Left ventricle myocardium inferior (tissue), 1 donor: ENCODE measurements at places on chromosomes 3 and 15. TPM values are rescaled to one million over a fixed set of nuclear protein-coding genes. Genes with fewer than 3 reads are reported as not detected.

GRCh38 chr3:20254268-20255117 lies 68.5 kb upstream of the SGO1 start:
- H3K4me1 ChIP-seq, result peaks cover 6% of the 10 kb centered on the region
- no peaks in the 10 kb centered on the region for H3K27me3 ChIP-seq
- no peak overlapping the region for H3K4me3 ChIP-seq
- no peak for DNase-seq
- no peaks in the 10 kb centered on the region for H3K36me3 ChIP-seq

DNA sequence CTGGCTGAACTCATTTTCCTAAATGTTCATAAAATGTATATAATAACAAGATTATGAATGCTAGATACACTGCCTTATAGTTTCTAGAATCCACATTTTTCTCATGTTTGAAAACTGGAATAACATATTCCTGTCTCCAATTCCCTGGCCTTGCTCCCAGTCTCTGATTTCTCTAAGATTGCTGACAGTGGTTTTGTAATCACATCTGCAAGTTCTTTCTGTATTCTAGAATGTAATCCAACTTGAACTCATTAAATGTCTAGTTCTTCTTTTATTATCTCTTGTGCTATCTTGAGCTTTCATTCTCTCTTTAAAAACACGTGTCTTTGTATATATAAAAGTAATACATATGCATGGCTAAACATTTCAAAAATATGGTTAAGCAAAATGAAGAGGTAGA lies 215.2 kb upstream of the ADAMTS9 start:
- no peaks in the 10 kb centered on the region for H3K27me3 ChIP-seq
- no peak for DNase-seq
- no peak overlapping the region for H3K4me3 ChIP-seq
- H3K36me3 ChIP-seq, result no peaks in the 10 kb centered on the region
- H3K4me1 ChIP-seq, result peaks cover 80% of the 10 kb centered on the region

- no peak overlapping the region for H3K27ac ChIP-seq
- H3K27me3 ChIP-seq, result no peaks in the 10 kb centered on the region
- peaks cover 9% of the 10 kb centered on the region for H3K4me1 ChIP-seq
- H3K36me3 ChIP-seq, result no peaks in the 10 kb centered on the region
- DNase-seq, result no peak
Measured at GRCh38 chr3:102354818-102355515, 79.8 kb upstream of the ZPLD1 start.

DNA sequence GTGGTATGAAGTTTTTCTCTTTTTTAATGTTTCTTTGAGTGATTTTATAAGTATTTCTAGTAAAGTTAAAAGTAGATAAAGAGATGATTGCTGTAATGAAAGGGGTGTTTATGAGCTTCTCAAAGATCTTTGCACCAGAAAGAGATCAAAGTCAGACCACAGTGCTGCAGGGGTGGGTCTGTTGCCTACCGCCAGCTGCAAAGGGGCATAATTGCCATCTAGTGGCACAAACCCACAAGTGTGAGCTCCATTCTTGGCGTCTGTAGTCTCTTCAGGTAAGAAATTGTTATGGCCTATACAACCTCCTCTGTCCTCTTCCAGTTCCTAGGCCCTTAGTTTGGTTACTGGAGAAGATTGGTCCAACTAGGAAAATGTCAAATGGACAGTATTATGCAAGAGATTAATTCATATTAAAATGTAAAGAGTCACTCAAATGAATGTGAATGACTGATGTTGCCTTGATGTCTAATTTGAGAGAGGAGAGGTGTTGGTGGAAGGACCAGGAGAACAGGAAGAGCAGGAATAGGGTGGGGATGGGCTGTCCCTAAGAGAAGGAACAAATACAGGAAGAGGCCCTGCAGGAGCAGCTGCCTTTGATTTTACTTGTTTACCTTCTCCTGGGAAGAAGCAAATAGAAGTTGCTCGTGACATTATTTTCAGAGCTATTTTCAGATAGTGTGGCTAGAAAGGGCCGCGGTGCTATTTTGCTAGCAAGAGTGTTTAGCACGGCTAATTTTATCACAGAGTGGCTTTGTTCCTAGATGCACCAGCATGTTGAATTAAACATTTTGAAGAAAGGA lies 53.0 kb upstream of the GSK3B start:
- H3K27me3 ChIP-seq, result no peaks in the 10 kb centered on the region
- peaks cover 18% of the 10 kb centered on the region for H3K4me1 ChIP-seq
- DNase-seq, result no peak
- no peaks in the 10 kb centered on the region for H3K36me3 ChIP-seq
- peak overlapping the region; percentile 73 for H3K27ac ChIP-seq

DNA sequence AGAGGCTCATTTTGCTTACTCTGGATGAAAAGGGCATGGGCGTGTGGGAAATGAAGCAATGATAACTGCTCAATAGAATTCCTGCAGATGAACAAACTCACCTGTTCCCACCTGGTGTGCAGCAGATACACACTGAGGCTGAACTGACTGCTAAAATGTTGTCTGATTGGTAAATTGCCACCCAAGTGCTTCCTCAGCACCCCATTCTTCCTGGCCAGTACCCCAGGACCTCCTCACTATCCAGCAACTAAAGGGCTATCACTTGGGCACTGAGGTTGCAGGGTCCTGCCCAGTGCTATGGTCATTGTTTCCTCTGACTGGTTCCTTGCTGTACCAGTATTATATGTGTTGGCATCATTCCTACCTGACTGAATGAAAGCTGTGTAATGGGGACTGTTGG lies 38.0 kb upstream of the DGKG start:
- no peak overlapping the region for H3K27ac ChIP-seq
- no peak overlapping the region for H3K4me3 ChIP-seq
- no peaks in the 10 kb centered on the region for H3K36me3 ChIP-seq
- peaks cover 2% of the 10 kb centered on the region for H3K4me1 ChIP-seq
- DNase-seq, result no peak
- no peaks in the 10 kb centered on the region for H3K27me3 ChIP-seq

DNA sequence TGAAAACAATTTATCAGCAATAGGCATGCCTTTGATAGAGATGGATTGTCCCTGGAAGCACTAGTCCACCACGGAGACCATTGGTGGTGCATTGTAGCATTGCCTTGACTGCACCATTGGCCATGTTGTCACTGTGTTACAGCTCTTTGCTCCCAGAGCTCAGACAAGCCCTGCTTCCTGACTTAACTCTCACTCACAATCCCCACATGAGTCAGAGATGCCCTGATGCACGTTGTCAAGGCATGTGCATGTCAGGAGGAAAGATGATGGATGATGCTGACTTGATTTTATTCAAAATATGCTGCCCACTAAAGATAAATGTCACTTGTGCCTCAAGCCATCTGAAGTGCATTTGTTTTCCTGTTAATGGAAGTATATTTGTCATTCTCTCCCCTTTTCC lies 266.1 kb downstream of the ARRDC4 start:
- H3K36me3 ChIP-seq, result no peaks in the 10 kb centered on the region
- H3K27me3 ChIP-seq, result peaks cover 15% of the 10 kb centered on the region
- no peak overlapping the region for H3K4me3 ChIP-seq
- no peak for DNase-seq
- H3K4me1 ChIP-seq, result no peaks in the 10 kb centered on the region
- no peak overlapping the region for H3K27ac ChIP-seq

DNA sequence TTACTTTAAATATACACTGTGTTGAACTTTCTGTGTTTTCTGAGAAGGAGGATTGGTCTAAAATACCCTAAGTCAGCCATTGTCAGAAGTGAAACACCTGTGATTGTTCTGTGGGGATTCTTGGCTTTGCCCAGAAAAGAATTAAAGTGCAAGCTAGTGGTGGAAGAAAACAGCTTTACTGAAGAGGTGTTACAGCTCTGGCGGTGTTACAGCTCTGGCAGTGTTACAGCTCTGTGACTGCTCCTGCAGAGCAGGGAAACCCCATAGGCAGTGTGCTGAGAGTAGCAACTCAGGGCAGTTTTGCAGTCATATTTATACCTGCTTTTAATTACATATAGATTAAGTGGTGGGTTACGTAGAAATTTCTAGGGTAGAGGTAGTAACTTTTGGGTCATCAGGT lies 66.6 kb downstream of the C3orf20 start:
- no peak for DNase-seq
- peaks cover 7% of the 10 kb centered on the region for H3K4me1 ChIP-seq
- H3K27me3 ChIP-seq, result no peaks in the 10 kb centered on the region
- H3K27ac ChIP-seq, result peak overlapping the region; percentile 42

GRCh38 chr3:99659032-99659431 lies 20.6 kb downstream of the COL8A1 start:
- H3K4me3 ChIP-seq, result no peak overlapping the region
- DNase-seq, result no peak
- no peaks in the 10 kb centered on the region for H3K27me3 ChIP-seq

DNA sequence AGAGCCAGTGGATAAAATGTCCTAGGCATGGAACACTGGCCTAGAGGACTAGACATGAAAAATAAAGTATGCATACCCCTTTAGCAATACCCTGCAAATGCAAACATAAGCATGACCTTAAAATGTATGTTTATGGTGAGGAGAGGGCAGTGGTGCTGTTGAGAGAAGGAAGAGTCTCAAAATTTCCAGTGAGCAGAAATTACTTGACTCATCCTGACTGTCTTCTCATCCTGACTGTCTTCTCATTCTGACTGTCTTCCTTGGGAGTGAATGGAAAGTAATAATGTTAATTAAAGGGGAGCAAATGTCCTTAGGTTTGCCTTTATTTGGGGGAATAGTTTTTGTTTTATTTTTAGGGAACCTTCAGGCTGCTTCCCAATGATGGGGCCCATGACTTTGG lies 121.5 kb upstream of the GALNT15 start:
- H3K36me3 ChIP-seq, result no peaks in the 10 kb centered on the region
- peaks cover 40% of the 10 kb centered on the region for H3K4me1 ChIP-seq
- no peak for DNase-seq
- no peak overlapping the region for H3K4me3 ChIP-seq

DNA sequence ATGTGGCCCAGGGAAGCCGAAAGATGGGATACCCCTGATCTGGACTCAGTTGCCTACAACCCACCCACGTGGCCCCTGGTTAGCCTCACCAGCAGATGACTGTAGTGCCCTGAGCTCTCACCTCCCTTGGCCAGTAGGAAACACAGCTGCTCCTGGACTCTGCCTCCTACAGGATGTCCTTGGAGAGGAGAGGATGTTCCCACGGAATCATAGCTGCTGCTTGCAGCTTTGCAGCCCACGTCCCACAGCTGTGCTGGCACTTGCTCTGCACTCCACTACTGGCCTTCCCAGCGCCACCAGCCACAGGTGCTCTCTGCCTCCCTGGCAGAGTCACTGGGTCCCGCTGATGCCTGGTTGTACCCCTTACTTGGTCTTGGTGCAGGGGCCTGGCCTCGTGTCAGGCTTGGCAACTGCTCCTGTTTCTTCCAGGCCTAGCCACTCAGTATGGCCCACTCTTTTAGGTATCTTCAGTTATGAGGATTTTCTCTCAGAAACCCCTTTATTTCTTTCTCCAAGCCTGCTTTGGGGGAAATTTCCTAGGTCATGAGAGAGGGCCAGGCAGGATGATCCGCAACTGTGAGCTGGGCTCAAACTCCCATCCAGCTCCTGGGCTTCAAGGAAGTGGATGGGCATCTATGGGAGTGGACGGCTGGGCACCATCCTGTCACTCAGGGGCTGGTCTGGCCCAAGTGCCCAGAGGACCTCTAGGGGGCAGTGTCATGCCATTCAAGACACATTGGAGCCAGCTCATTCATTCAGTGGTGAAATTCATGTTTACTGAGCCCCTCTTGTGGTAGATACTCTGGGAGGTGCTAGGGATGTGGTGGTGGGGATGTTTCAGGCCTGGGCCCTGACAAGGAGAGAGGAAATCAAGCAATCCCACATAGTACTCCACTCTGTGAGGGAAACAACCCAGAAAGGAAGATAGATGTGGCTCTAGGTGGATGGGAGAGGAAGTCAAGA lies 16.2 kb upstream of the VILL start:
- peaks cover 14% of the 10 kb centered on the region for H3K4me1 ChIP-seq
- H3K36me3 ChIP-seq, result peaks cover 51% of the 10 kb centered on the region
- H3K27ac ChIP-seq, result peak overlapping the region; percentile 13
- H3K27me3 ChIP-seq, result no peaks in the 10 kb centered on the region
- H3K4me3 ChIP-seq, result no peak overlapping the region

DNA sequence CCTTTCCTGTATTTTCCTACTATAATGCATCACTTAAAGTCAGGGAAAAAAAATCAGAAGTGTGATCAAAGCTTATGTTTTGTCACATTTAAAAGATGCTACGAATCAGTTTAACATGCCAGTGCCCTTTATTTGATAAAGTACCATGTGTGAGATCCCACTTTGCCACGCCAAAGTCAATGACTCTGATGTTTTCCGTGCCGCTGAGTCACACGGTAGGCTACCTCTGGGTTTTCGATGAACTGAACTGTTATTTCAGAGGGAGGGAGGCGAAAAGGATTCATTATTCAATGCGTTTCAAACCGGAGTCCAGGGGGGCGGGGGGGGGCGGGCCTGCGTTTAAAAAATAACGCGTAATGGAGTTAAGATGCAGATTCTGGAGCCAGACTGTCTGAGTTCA lies 203.0 kb downstream of the ABHD5 start:
- H3K36me3 ChIP-seq, result no peaks in the 10 kb centered on the region
- DNase-seq, result no peak

GRCh38 chr3:196712514-196713413 lies 587 bp downstream of the PIGX start:
- DNase-seq, result peak; percentile 74
- H3K4me3 ChIP-seq, result peak overlapping the region; percentile 90
- H3K4me1 ChIP-seq, result peaks cover 28% of the 10 kb centered on the region
- peak overlapping the region; percentile 95 for H3K27ac ChIP-seq
- H3K36me3 ChIP-seq, result no peaks in the 10 kb centered on the region

DNA sequence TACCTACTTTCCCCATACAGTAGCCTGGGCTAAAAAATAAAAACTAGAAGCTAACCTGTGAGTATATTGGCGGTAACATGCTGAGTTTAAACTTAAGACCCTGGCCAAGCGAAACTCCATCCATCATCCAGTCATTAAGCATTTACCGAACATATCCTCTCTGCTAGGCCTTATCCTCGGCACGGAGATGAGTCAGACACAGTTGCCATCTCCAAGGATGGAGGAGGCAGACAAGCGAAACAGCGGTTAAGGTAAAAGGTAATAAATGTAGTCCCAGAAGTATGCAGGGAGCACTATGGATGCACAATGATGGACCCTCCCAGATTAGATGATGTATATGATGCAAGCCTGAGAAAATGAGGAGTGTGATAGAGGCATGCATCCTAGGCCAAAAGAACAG lies 143.6 kb downstream of the RYR3 start:
- no peaks in the 10 kb centered on the region for H3K36me3 ChIP-seq
- no peak overlapping the region for H3K4me3 ChIP-seq
- no peaks in the 10 kb centered on the region for H3K4me1 ChIP-seq
- DNase-seq, result no peak
- H3K27ac ChIP-seq, result no peak overlapping the region

GRCh38 chr3:104746056-104746455 lies 620.7 kb upstream of the ALCAM start:
- no peaks in the 10 kb centered on the region for H3K36me3 ChIP-seq
- H3K4me3 ChIP-seq, result no peak overlapping the region
- no peak for DNase-seq
- H3K27ac ChIP-seq, result no peak overlapping the region
- no peaks in the 10 kb centered on the region for H3K4me1 ChIP-seq

GRCh38 chr3:45548681-45549075 lies 45.9 kb upstream of the LIMD1 start:
- H3K27me3 ChIP-seq, result no peaks in the 10 kb centered on the region
- peaks cover 7% of the 10 kb centered on the region for H3K36me3 ChIP-seq
- DNase-seq, result no peak
- H3K4me3 ChIP-seq, result no peak overlapping the region
- peaks cover 91% of the 10 kb centered on the region for H3K4me1 ChIP-seq

GRCh38 chr3:98021830-98022560 lies 13.1 kb downstream of the GABRR3 start:
- H3K4me1 ChIP-seq, result peaks cover 16% of the 10 kb centered on the region
- DNase-seq, result no peak
- no peak overlapping the region for H3K4me3 ChIP-seq
- H3K27ac ChIP-seq, result no peak overlapping the region

SGO1 gene
- 0.38 TPM for total RNA-seq

RAF1 gene
- 137 TPM for total RNA-seq

NANOGP8 gene
- total RNA-seq, result not detected

NOX5 gene
- not detected for total RNA-seq

CSTA gene
- total RNA-seq, result 0.74 TPM

SPTBN5 gene
- total RNA-seq, result 2.7 TPM

FETUB gene
- total RNA-seq, result not detected

TMEM207 gene
- total RNA-seq, result not detected
